ENCODE measurements at places on chromosomes 12 and 14. TPM values are rescaled to one million over a fixed set of nuclear protein-coding genes. Genes with fewer than 3 reads are reported as not detected.

- H3K27me3 ChIP-seq: peaks cover 19% of the 10 kb centered on the region
- H3K4me3 ChIP-seq: no peak overlapping the region
- DNase-seq: peak; percentile 55
- H3K36me3 ChIP-seq: no peaks in the 10 kb centered on the region
Measured at GRCh38 chr14:95341564-95341963, 21.9 kb upstream of the CLMN start.

DNA sequence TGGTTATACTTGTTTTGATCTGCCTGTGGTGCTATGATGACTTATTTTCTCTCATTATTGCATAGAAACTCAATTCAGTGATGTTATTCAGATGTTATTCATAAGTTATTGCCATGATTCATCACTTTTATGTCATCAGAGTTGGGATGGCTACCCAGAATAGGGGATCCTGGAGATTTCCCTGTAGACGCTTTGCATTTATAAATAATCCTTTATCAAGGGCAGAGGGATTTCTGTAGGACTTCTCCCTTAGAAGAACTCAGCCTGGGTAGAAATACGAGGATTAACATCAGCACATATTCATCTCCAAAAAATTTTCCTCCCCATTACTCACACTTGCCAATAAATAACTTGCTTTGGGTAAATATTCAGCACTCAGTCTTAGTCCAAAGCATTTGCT lies 4.9 kb downstream of the GPRC5A start:
- H3K27me3 ChIP-seq: peaks cover 67% of the 10 kb centered on the region
- H3K4me3 ChIP-seq: no peak overlapping the region
- H3K36me3 ChIP-seq: no peaks in the 10 kb centered on the region
- H3K4me1 ChIP-seq: peaks cover 7% of the 10 kb centered on the region
- DNase-seq: no peak
- H3K27ac ChIP-seq: no peak overlapping the region

GRCh38 chr12:46921048-46921763 lies 95.4 kb upstream of the SLC38A4 start:
- no peaks in the 10 kb centered on the region for H3K36me3 ChIP-seq
- H3K4me1 ChIP-seq: peaks cover 5% of the 10 kb centered on the region
- no peak overlapping the region for H3K4me3 ChIP-seq
- H3K27me3 ChIP-seq: no peaks in the 10 kb centered on the region
- no peak overlapping the region for H3K27ac ChIP-seq

- no peaks in the 10 kb centered on the region for H3K27me3 ChIP-seq
- no peak overlapping the region for H3K27ac ChIP-seq
- DNase-seq: no peak
- H3K4me1 ChIP-seq: no peaks in the 10 kb centered on the region
- H3K4me3 ChIP-seq: no peak overlapping the region
Measured at GRCh38 chr14:79383475-79383874, 827.8 kb downstream of the DIO2 start.

GRCh38 chr14:77659831-77660230 lies 43.4 kb upstream of the SPTLC2 start:
- H3K27me3 ChIP-seq: peaks cover 6% of the 10 kb centered on the region
- no peaks in the 10 kb centered on the region for H3K36me3 ChIP-seq
- peaks cover 8% of the 10 kb centered on the region for H3K4me1 ChIP-seq
- no peak for DNase-seq

GRCh38 chr14:32421781-32422180 lies 92.7 kb downstream of the AKAP6 start:
- no peak overlapping the region for H3K4me3 ChIP-seq
- peaks cover 22% of the 10 kb centered on the region for H3K4me1 ChIP-seq
- H3K36me3 ChIP-seq: peaks cover 7% of the 10 kb centered on the region

DNA sequence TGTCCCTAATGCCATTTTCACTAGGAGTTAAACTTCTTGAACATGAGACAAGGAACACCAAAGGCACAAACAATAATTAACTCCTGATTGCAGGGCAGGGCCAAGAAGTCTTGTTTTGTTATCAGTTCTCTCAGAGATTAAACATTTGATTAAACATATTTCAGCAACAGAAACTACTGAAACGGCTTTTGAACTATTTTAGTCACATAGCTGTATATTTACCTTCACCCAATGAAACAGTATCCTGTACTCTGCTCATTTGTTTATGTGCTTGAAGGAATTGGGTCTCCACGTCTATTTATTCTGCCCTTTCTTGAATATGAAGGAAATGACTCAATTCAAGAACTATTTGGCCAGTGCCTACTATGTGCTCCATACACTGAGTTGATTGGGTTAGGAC lies 51.3 kb upstream of the PTCSC3 start:
- no peak overlapping the region for H3K4me3 ChIP-seq
- no peaks in the 10 kb centered on the region for H3K4me1 ChIP-seq
- H3K27ac ChIP-seq: no peak overlapping the region
- H3K27me3 ChIP-seq: peaks cover 22% of the 10 kb centered on the region
- no peak for DNase-seq

Gene RAB21
- total RNA-seq: 170 TPM

Gene PMEL
- 0.16 TPM for total RNA-seq

GRCh38 chr14:69093631-69094421 lies 59.1 kb downstream of the DCAF5 start:
- no peak overlapping the region for H3K4me3 ChIP-seq
- peaks cover 31% of the 10 kb centered on the region for H3K36me3 ChIP-seq
- H3K27me3 ChIP-seq: no peaks in the 10 kb centered on the region
- H3K4me1 ChIP-seq: peaks cover 16% of the 10 kb centered on the region

DNA sequence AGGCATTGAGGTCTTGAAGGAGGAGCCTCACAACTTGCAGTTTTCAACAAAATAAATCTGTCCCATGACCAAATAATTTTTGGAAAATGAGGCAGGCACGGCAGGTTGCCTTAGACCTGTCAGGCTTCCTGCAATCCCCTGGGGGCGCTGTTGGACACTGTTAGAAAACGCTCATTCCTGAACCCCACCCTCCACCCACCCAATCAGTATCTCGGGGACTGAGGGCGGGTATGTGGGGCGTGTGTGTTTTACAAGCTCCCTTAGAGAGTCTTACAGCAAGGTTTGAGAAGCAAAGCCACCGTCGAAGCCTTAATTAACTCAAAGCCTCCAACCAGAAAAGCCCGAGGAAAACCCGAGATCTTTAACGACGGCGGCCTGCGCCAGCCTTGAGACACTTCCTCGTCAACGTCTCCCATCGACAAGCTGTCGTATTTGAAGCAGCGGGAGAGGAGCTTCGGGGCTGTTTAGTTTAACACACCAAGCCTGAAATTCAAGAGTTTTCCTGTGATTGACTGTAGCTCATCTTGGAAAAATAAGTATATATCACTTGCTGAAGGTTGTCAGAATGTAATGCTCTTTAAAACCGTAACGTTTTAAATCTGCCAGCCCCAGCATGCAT lies 123.0 kb downstream of the GLT1D1 start:
- no peaks in the 10 kb centered on the region for H3K36me3 ChIP-seq
- H3K27me3 ChIP-seq: peaks cover 91% of the 10 kb centered on the region
- H3K4me1 ChIP-seq: no peaks in the 10 kb centered on the region
- no peak for DNase-seq
